ENCODE measurements at places on chromosomes 5 and 9. TPM values are rescaled to one million over a fixed set of nuclear protein-coding genes. Genes with fewer than 3 reads are reported as not detected.

The WNT8A gene
- not detected for polyA plus RNA-seq

The SAPCD2 gene
- 1.2 TPM for polyA plus RNA-seq

The FRRS1L gene
- not detected for polyA plus RNA-seq

The RPS14 gene
- polyA plus RNA-seq: 3,588 TPM

The UIMC1 gene
- polyA plus RNA-seq: 29.0 TPM

The CYSRT1 gene
- 0.80 TPM for polyA plus RNA-seq

The NFIB gene
- polyA plus RNA-seq: 23.1 TPM

The ZNF454 gene
- polyA plus RNA-seq: 0.08 TPM

The GNPDA1 gene
- polyA plus RNA-seq: 18.0 TPM

The GPRIN1 gene
- polyA plus RNA-seq: 4.4 TPM

The GABRA1 gene
- polyA plus RNA-seq: not detected

The TRPM3 gene
- polyA plus RNA-seq: 0.27 TPM

The NKD2 gene
- not detected for polyA plus RNA-seq

The ALDH1A1 gene
- 0.32 TPM for polyA plus RNA-seq

The TNFSF15 gene
- 0.89 TPM for polyA plus RNA-seq

The C9orf153 gene
- not detected for polyA plus RNA-seq

All from keratinocyte (primary cell).